ENCODE measurements at places on chromosomes 3 and 15.

DNA sequence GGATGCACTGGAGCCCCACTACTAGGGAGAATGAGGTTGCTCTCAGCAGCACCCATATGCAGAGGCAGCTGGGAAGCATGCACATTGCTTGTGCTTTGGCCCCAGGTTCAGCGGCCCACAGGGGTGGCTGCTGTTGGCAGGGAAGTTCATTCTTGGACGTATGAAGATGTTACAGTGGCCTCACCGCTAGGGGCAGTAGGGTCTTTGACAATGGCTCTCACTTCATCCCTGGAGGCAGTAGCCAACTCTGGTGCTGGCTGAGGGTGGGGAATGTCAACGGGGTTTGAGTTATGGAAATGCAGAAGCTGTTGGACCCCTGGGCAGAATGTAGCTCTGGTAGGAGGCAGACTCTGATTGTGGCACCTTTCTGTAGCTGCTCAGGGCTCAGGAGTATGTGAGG is 279.9 kb downstream of the SCAPER start:
- no peak for DNase-seq

DNA sequence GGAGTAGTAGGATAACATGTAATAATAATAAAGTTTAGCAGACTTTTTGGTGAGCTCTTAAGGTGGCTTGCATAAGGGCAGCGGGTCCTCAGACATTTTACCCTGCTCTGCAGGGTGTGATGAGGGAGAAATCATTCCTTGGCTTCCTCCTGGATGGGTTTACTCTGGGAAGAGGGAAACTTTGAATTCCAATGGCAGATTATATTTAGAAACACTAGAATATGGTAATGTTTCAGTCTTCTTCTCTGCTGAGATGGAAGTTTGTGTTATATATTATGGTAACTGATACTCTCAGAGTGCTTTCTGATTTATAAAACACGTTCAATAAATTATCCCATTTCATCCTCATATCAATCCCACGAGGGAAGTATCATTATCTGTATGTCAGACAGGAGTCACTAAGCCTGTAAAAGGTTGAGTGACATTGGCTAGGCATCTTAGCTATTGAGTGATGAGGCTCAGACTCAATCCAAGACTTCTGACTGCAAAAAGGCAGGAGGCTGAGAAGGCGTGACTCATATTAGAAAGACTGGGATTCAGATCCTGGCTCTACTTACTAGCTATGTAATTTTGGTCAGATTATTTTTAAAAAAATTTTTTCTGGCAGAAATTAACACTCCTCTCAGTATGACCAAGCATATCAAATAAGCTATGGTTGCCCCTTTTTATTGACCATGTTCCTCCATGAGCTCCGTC is 19.3 kb downstream of the PDIA5 start:
- DNase-seq = no peak

DNA sequence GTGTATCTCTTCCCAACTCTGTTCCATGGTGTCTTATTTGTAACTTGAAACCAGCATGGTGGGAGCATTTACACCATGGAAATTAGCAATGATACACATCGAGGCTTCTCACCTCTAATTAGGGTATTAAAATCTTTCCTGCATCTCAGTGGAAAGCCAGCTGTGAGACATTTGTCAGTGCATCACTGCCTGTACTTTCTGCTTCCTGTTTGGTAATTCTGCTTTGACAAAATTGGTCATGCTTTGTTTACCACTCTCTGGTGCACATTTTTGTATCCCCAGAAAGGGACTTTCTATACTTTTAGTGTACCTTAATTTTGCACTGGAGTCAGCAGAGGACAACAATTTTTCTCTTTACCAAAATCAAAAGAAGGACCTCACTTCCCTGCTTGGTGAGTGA is 402.1 kb downstream of the PDCD6IP start:
- no peak for DNase-seq

- no peak for DNase-seq
These were observed 73.0 kb downstream of the HCN4 start for GRCh38 chr15:73295630-73296286.

DNA sequence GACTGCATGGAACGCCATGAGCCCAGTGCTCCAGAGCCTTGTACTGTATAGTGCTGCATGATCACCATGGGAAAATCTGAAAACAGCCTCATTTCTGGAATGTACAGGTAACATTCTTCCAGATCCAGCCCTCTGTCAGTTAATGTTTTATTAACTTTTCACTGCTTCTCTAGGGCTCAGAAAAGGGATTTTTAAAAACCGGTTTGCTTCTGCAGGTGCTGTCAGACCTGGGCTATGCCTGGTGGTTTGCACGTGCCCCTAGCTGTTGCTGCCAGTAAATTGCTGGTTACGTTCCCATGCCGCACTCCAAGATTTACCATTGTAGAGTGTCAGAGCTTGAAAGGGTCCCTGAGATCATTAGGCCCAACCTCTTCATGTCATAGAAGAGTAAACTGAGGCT is 9.0 kb downstream of the SNAPC5 start:
- DNase-seq = no peak

GRCh38 chr3:63863150-63864007 is at the start of the genes ATXN7 and THOC7:
TSS of gene ATXN7 (plus strand) at chr3:63863867. CDS start at chr3:63912599, 48,732 bp downstream.
TSS of gene THOC7 (minus strand) at chr3:63863805. CDS start at chr3:63863790, 15 bp downstream.
- peak; percentile 77 for DNase-seq

- no peak for DNase-seq
These were observed 300.0 kb upstream of the CTNNB1 start for GRCh38 chr3:40899286-40899712.

- DNase-seq = no peak
These were observed 716 bp downstream of the SELENOS start for GRCh38 chr15:101276501-101277037.

GRCh38 chr3:100523050-100523760 is 30.8 kb downstream of the TMEM45A start:
- no peak for DNase-seq

DNA sequence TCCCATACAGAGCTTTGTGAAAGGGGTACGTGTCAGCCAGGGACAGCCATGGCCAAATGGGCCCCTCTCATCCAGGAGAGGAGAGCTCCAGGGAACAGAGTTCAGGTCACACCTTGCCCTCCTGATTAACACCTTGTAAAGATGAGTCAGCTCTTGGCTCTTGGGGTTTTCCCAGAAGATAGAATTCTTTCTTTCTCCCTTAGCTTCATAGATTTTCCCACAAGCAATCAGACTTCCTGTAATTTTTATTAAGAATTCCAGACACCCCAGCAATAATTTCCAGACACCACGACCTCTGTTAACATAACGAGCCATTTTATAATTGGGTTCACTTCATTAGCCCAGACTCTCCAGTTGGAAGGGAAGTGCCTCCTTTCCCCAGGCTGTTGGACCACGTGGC is 86.4 kb downstream of the LRTM1 start:
- DNase-seq = no peak

DNA sequence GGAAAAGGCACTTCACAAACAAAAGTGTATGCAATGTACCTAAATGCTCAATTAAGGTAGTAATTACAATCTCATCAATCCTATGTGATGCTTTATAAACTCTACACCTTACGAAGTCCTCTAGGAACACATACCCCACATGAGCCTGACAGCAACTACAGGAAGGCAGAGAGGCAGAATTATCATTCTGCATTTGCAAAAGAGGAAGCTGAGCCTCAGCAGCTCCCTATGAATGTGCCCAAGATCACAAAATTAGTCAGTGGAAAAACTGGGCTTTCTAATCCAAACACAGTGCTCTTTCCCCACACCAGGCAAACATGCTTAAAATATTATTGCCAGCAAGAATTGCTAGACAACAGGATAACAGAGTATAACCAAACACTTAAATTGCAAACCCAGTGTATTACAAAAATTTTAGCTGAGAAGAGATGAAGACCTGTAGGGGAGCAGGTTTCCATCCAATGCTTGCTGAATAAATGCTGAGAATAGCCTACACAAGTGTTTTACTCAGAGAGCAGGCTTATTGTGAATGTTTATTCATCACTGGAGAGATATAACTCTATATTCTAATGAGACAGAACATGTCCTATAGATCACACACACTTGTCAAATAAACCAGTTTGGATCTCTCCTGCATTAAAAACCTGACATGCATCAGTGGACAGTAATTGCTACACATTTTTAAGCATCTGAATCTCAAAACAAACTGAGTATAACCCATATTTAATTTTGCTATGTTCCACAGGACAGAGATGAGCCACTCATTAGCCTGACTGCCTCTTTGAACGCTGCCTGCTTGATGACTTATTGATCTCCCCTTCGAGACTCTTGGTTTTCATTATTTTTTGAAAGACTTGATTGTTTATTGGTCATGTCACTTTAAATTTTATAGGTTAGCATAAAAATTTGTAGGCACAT is 62.2 kb downstream of the PLCH1 start:
- DNase-seq = no peak

DNA sequence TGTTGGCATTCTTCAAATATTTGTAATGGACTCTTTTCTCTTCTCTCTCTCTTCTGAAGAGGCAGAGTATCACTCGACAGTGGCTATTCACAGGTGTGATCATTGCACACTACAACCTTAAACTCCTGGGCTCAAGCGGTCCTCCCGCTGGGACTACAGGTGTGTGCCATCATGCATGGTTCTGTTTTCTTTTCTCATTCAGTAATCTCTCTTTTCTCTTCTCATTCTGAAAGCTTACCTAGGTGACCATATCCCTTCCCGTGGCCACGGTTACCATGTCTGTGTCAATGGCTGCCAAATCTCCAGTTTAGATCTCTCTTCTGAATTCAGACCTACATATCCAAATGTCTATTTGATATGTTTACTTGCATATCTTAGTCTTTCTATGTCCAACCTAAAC is 96.3 kb downstream of the SOX2 start:
- no peak for DNase-seq
